ENCODE measurements at places on chromosomes 3 and 15.

DNA sequence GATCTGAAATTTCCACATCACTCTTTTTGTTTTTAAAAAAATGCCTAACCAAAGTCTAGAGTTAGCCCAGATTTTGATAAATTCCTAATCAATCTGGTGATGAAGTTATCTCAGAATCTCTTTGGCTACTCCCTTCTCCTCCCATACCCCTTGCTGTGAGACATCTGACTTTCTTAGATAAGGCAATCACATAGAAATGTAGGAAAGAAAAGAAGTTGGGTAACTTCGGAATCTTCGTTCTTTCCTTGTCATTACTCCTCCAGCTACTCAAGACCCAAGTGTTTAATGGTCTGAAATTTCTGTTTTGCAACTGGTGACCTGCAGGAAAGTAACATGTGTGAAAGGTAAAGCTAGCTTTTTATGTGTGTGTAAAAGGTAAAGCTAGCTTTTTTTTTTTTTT, 37.8 kb downstream of the MYL3 start:
- DNase-seq, result no peak

- no peak for DNase-seq
These were observed 3.5 kb downstream of the PLSCR2 start for GRCh38 chr3:146465693-146466465.

- no peak for DNase-seq
These were observed 14.9 kb downstream of the ACOX2 start for GRCh38 chr3:58521917-58522631.

GRCh38 chr3:87062685-87063084, 71.7 kb upstream of the VGLL3 start:
- DNase-seq, result no peak

- no peak for DNase-seq
These were observed 334.0 kb upstream of the NR2F2 start for GRCh38 chr15:95996494-95996893.

DNA sequence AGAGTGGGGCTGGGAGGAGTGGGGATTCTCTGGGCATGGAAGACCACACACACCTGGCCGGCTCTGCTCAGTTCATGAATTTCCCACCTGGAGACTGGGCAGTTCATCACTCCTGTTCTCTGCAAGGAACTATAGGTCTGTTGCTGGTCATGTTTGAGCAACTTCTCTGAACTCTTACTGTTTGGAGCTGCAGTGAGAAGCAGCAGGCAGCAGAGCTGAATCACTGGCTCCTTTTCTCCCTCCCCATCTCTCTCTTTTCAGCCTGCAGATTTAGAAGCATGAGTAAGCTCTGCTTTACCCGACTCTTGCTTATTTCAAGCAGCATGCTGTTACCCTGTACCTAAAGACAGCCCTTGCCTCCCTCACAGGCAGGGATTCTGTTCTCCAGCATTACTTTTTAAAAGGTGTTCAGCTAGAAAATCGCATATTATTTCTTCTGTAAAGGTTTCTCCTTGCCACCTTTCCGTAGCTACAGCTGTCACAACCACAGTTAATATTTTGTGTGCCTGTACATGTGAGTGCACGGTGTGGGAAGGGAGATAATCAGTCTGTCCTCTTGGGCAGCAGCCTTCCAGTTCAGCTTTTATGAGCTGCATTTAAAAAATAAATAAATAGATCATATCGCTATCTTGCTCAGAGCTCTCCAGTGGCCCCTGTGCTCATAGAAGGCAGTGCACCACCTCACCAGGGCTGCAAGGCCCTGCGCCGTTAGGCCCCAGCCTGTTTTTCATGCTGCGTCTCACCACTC, 131.6 kb downstream of the CHCHD6 start:
- no peak for DNase-seq

GRCh38 chr3:96813820-96814650, at the start of gene EPHA6:
TSS of gene EPHA6 (plus strand) at chr3:96814594.
- no peak for DNase-seq

- DNase-seq, result no peak
These were observed 172.3 kb upstream of the CHRNA7 start for GRCh38 chr15:31858026-31858425.

- no peak for DNase-seq
These were observed 86.7 kb downstream of the VGLL4 start for GRCh38 chr3:11556851-11557644.

DNA sequence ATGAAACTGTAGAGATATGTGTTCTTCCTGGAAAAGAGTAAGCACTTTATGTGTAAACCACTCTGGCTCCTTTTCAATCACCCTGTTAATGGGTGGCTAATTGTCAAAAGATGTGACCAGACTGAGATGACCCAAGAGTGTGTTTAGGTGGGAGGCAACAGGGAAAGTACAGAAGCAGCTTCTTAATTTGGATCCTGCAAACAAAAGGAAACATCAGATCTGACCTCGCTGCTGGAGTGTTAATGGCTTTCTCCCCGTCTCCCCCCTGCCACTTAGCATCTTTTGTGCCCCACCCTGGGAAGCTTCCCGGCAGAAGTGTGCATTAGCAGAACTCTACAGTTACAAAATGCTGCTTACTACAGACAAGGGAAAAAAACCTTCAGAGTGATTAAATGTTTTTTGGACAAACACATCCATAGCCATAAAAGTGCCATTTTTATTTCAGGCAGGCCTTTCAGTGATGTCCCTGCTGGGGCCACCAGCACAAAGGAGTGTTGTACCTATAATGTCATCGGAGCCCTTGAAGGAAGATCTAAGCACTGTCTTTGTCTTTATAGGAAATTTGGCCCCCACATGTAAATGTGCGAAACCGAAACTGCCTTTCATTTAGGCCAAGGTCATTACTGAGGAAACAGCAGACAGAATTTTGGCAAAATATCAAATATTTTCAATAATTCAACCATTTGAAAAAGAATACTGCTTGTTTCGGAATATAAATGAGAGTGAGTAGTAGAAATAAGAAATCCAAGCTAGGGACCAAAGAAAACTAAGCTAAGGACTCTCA, 311.0 kb downstream of the WDR72 start:
- DNase-seq, result no peak

DNA sequence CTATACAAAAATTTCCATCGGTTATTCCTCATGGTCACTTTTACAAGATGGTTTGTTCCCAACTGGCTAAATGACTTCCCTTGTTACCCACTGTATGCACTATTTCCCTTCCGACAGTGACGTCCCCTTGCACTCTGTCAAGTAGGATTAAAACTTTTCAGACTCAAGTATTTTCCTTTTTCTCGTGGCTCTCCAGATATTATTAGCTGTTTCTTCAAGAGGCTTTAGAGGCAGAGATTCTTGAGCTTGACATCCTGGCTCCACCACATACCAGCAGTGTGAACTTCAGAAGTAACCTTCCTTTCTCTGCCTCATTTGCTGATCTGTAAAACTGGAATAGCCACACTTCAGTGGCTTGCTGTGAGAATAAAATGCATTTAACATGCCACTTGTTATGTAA, 14.0 kb downstream of the CSNK1G1 start:
- no peak for DNase-seq

GRCh38 chr3:36814066-36814717, 49.8 kb upstream of the DCLK3 start:
- DNase-seq, result no peak

DNA sequence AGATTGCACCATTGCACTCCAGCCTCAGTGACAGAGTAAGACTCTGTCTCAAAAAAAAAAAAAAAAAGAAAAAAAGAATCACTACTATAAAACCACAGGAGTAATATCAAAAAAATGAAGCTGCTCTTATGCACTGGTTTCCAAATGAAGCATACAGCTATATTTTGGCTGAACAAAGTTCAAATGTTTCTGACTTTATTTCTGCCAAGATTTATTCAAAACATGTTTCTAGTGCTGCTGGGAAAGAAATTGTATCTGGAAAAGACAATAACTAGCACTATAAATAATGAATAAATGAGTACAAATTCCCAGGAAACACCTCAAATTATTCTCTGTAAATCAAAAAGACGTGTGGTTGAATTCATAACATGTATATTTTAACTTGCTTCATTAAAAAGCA, 102.5 kb upstream of the MME start:
- no peak for DNase-seq

DNA sequence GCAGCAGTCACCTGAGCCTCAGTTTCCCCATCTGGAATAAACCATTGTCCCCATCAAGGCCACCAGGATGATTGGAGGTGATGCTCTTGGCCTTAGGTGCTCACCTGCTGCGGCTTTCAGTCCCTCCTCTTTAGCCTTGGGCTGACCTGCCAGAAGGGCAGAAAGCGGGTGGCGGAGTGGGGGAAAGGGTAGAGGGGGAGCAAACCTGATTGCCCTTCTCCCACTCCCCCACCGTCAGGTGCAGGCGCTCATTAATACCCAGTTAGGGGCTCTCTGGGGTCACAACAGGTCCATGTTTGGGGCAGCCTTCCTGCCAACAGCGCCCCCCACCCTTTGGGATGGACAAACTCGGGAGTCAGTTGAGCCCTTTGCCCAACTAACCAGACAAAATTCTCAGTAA, 50.5 kb downstream of the GRIP2 start:
- no peak for DNase-seq

DNA sequence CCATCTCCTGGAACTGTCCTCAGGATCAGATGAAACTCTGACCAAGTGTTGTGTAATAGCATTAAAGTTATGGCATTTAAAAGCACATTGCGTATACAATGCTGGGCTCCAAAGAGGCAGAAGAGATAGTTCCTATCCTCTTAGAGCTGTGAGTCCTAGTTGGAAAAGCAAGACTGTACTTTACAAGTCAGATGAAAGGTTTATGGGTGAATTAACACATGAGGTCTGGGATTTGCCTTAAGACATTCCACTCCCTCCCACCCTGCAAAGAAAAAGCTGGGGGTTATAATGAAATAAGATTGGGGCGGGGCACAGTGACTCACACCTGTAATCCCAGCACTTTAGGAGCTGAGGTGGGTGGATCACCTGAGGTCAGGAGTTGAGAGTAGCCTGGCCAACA, 35.6 kb downstream of the SNAPC5 start:
- DNase-seq, result no peak

DNA sequence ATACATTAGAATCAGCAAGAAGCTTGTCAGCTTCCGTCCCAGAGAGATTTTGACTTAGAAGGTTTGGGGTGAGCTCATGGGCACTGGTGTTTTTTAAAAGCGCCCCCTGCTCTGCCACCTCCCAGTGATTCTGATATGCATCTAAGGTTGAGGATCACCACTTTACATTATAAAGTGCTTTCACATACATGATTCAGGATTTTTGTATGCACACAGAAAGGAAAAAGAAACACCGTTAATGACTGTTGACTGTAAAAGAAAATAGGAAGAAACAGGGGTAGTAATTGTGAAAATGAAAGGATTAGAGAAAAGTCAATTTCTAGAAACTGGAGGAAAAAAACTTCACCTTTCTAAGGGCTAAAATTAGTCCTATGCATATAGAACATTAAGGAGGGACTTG, 104.9 kb upstream of the ZBED2 start:
- no peak for DNase-seq

DNA sequence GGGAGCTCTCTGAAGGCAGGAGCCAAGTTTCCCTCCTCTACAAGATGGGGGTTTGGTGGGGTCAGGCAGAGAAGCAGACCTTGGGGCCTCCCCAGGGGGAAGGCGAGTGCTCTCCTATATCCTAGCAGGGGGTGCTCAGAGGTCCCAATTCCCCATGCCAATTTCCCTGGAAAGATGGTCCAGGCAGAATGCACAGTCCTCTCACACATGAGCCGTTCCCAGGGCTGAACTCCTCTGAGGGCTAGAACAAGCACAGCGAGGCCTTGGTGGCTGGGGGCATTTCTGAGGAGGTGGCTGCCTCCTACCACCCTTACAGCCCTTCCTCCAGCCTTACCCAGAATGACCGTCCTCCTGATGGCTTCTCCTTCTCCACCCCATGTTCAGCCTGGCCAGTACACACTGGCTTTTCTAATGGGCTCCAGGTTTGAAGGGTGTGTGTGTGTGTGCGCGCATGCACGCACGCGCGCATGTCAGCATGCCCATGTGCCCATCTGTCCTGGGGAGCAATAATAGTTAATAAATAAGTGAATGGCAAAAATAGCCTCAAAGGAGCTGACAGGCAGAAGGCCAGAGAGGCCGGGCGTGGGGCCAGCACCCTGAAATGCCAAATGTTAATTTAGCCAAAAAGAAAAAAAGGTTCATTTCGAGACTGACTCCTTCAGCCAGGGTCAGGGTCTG, 24.4 kb downstream of the ADCY5 start:
- no peak for DNase-seq
